RWPE2 (cell line): ENCODE measurements at places on chromosomes 7 and 10.

- no peak for DNase-seq
These were observed 349.6 kb downstream of the DNAJB6 start for GRCh38 chr7:157686285-157686894.

- no peak for DNase-seq
These were observed 69.0 kb downstream of the TACC2 start for GRCh38 chr10:122057841-122058413.

- no peak for DNase-seq
These were observed 19.1 kb upstream of the SVOPL start for GRCh38 chr7:138720286-138720685.

- no peak for DNase-seq
These were observed 92.0 kb downstream of the LSMEM1 start for GRCh38 chr7:112572669-112573301.

- DNase-seq, result no peak
These were observed at the start of gene SMARCD3 for GRCh38 chr7:151248346-151249033. SMARCD3 (minus strand) TSS chr7:151248694; CDS start chr7:151248562, 132 bp downstream.

- DNase-seq, result no peak
These were observed 1.8 kb downstream of the MUC17 start for GRCh38 chr7:101021703-101022102.

- DNase-seq, result no peak
These were observed 49.1 kb downstream of the DOCK4 start for GRCh38 chr7:112157072-112157471.

- DNase-seq, result no peak
These were observed 349.2 kb downstream of the HGF start for GRCh38 chr7:81420526-81421226.

DNA sequence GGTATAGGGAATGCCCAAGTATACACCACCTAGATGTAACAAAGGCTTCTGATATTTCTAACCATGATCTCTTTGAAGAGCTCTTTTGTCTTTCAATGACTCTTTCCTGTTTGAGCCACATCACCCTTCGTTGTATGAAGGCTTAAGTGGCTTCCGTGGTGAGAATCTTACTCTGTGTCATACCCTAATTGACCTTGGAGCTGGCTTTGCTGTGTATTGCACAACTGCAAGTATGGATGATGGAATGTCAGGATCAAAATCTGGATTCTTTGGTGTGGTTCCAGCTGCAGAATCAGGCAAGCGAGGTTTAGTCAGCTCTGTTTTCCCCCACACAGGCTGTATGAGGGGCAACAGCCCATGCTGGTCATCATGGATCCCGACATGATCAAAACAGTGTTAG is 16.0 kb downstream of the CYP3A43 start:
- DNase-seq, result no peak

DNA sequence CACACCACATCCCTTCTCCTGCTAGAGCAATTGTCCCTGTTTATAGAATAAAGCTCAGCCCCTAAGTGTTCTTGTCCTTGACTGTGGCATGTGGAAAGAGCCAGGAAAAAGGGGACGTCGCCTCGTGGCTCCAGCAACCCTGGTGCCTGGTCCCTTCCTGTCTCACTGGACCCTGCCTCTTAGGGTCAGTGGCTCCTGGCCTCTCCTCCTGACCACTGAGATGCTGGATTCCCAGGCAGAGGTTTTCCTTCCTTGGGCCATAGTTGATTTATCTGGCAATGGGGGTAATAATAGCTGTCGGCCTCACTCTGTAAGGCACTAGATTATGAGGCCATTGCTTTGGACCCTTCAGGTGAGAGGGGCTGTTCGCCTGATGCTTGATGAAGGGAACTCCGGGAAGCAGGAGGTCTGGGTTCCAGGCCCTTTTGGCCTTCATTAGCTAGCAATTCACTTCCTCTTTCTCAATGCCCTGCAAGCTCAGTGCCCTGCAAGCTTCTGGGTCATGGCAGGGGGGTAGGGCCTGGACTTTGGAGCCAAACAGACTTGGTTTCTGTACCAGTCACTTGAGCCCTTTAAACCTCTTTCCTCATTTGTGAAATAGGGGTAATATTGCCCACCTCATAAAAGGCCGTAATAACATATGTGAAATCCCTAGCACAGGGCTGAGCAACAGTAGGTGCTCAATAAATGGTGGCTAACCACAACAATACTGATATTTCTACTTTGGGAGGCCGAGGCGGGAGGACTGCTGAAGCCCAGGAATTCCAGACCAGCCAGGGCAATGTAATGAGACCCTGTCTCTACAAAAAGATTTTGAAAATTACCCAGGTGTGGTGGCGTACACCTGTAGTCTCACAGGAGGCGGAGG is 1.1 kb downstream of the ASL start:
- no peak for DNase-seq

DNA sequence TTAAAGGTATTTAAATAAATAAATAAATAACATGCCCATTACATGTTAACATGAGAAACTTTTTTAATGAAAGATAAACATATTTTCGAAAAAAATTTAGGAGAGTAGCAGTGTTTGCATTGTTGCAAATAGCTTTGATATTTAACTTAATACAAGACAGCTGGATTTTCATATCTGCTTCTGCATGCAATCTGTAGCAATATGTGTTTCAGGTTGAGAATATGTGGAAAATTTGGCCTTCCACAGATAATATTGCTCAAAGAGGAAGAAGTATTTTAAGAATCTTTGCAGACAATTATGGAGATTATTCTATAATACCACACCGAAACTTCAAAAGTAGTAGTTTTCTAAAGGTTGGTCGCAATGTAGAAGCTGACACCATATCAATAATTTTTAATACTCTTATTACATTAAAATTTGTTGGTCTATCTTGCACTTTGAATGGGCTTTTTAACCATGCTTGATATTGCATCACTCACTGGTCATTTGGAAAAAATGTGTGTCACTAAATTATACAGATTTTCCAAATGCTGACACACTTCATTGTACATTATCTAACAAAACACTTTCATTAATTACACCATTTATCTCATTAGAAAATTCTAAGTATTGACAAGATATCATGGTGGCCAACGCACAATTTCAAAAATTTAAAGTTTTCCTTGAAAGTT is 229.8 kb upstream of the HDAC9 start:
- DNase-seq, result no peak

DNA sequence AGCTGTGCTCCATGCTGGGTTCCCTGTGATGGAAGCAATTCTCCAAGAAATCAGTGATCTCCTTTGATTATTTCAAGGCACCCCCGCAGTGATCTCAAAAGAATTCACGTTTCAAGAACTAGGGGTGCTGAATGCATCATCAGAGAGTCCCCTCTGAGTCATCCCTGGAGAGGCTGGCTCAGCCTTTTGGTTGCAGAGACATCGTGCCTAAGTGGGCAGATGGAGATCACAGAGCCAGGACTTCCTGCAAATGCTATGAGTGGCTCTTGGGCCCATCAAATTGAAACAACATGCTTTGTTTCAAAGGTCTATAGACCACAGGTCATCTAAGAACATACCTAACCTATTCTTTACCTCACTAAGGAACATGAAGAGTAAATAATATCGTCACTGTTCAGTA is 41.5 kb upstream of the PLEKHA1 start:
- no peak for DNase-seq

DNA sequence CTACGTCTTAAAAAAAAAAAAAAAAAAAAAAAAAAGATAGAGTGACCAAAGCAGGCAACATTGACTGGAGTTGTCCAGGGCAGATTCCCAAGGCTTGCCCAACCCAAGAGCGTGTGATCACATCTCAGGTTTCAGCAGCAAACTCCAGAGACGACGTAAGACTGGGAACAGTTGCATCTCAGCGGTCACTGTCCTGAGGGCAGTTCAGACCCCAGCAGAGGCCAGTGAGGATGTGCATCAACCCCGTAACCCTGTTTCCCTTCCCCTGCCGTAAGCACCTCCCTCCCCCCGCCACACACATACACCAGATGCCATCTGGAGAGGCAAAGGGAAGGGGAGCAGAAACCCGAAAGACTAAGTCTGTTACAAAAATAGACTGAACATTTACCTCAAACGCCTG is 19.3 kb upstream of the TOMM7 start:
- no peak for DNase-seq

GRCh38 chr7:106692450-106693051 is 31.6 kb upstream of the CCDC71L start:
- no peak for DNase-seq

- DNase-seq, result no peak
These were observed 44.3 kb downstream of the TRRAP start for GRCh38 chr7:98922392-98923187.

DNA sequence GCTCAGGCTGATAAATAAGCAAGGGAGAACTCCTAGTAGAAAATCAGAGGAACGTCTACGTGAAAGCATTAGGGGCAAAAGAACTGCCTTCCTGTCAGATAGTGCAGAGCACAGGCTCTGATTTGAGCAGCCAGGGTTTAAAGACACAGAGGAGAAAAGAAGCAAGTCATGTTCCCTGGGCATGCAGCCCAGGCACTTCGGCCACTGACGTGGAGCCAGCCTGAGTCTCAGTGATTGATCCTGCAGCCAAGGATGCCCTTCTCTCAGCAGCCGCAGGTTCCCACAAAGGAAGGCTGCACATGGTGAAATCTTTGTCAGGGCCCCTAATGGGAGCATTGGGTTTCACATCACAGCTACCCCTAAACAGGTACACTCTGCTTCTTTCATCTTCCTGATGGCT is 161.7 kb upstream of the HPS1 start:
- no peak for DNase-seq

DNA sequence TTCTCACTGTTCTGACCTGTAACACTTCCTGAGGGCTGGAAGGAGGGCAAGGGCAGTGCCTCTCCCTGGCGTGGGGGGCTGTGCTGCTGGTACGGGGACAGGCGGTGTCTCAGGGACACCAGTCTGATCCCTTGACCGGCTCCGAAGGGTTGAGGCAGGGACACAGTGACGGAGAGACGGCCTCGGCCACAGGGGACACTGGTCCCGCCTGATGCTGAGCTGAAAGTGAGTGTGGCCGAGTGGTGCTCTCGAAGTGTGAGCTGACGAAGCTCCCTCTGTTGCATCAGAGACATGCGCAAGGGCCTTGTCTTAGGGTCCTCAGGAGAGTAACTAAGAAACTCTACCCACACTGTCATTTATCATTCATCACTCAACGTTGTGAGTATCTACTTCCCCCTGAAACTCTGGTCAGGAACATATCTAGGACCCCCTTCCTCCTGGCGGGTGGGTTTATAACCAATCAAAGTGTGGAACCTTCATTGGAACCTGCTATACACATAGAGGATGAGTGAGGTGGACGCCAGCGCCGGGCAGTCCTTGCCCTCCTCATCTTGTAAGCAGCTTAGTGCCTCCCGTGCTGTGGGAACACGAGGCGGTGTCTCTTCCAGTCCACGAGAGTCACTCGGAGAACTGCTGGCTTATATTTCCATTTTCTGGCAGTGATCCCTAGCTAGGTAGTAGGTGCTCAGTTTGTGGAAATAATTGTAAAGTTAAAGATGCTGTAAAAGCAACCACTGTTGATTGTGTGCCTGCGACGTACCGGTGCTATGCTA is 283.1 kb downstream of the DNAJB6 start:
- DNase-seq, result no peak

DNA sequence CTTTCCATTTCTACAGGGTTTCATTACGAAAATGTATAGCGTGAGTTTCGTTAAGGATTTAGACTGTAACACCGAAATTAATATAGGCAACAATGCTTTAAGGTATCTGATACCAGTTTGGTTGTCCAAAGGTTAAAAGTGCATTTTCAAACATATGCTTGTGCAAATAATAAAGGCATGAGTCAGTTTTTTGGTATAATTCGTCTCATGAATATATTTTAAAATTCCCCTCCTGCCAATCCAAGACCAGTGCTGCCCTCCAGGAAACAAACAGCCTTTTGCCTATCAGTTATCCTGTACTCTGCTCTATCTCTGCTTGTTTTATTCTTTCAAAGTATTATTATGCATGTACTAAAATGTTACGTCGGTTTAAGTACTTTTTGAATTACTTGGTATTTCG is 2.0 kb downstream of the LCOR start:
- DNase-seq, result no peak

- no peak for DNase-seq
These were observed 174.0 kb downstream of the WDR37 start for GRCh38 chr10:1230138-1230537.

GRCh38 chr10:51747216-51747615 is 47.8 kb upstream of the CSTF2T start:
- no peak for DNase-seq

DNA sequence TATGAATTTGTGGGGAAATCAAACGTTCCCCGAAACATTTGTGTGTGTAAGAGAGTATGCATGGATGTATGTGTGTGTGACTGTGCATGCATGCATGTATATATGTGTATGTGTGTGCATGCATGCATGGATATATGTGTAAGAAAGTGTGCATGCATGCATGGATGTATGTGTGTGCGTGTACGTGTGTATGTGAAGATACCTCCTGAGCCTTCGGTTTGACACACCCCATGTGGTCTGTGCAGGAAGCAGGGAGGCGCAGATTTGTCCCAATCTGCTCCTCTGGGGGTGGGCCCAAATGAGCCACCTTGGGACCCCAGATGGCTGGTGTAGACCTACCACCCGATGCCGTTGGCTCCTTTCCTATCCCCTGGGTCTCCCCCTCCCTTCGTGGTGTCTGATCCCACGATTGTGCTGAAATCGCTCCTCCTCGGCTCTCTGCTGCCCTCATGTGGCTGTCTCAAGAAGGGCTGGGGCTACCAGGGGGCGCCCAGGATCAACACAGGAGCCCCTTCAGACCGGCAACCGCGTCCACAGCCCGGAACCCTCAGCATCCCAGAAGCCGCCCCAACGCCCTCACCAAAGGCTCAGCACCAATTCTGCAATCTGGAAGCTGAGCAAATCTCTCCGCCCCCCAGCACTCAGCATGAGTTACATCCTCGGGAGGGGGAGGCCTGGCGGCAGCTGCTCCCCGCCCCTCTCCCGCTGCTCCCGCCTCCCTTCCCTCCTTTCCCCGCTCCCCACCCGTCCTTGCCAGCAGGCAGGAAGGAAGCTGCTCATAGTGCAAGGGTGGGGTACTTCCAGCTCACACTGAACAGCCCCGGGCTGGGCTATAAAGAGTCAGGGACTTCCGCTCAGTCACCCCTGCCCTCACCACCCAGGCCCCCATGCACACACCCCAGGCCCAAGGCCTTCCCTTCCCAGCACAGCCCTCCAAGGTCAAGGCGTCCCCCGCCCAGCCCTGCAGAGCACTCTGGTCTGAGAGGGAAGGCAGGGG is 2.3 kb upstream of the NOS3 start:
- no peak for DNase-seq

DNA sequence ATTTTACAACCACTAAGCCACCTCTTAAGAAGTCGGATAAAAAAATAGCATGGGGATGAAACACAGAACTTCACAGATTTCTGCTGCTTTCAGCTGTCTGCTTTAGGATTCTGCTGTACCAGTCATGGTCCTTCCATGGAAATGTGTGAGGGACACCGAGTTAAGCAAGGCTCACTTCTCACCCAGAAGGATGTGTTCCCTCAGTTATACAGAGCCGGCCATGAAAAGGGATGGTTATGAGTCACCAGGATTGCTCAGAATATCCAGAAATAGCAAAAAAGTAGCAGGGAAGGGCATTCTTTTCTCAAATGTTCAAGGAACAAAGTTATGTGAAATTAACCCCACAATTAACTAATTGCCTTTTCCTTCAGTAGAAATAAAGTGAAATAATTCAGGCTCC is 124.4 kb downstream of the AMPH start:
- DNase-seq, result no peak
